ENCODE measurements at places on chromosomes 7 and 10.

DNA sequence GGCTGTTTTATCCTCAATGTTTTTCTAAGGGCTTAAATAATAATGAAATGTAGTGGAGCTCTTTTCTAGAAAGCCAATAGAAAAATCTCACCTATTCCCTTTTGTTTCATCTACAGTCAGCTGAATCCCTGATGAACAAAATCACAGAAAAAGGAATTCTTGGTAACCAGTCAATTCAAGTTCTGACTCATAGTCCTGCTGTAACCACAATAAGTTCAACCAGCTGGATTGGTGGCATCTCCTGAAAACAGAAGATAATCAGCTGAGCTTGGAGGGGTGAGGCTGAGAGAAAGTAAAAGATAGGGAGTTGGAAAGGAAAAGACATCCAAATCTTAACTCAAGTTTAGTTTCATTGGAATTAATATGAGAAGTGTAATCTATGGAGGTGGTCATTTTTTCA lies 772.1 kb downstream of the CCSER2 start:
- DNase-seq: no peak

GRCh38 chr7:147547252-147547897 lies 1043.2 kb upstream of the C7orf33 start:
- no peak for DNase-seq

- no peak for DNase-seq
Measured at GRCh38 chr7:22729180-22729825, 2.3 kb downstream of the IL6 start.

- DNase-seq: no peak
Measured at GRCh38 chr10:51386248-51386885, 312.1 kb downstream of the PRKG1 start.

Data from AG08396 (cell line).